ENCODE measurements at places on chromosomes 3 and 15.

DNA sequence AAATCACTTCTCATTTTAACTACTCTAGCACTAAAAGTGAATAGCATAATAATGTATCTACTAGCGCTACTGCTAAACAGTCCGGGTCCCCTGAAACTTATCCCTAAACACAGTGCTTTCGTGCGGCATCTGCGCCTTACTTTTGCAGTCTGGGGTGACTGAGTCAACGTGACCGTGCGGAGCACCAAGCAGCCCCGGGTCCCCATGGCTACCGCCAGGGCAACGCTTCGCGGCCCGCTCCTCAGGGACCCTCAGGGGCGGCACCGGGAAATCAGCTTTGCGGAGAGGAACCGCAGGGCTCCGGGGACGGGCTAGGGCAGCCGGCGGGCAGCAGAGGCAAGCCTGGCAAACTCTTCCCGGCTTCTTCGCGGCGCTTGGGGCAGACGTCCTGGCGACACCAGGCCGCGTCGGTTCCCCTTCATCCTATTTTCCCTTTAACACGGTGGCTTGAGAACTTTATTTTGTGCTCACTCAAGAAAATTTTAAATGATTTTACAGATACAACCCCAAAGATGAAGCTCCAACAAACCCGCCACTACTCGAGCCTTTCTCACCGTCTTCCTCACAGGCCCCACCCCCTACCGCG is 757 bp upstream of the DIPK2A start:
- peak; percentile 45 for DNase-seq

- no peak for DNase-seq
Measured at GRCh38 chr15:39135989-39136388, 444.9 kb upstream of the THBS1 start.

DNA sequence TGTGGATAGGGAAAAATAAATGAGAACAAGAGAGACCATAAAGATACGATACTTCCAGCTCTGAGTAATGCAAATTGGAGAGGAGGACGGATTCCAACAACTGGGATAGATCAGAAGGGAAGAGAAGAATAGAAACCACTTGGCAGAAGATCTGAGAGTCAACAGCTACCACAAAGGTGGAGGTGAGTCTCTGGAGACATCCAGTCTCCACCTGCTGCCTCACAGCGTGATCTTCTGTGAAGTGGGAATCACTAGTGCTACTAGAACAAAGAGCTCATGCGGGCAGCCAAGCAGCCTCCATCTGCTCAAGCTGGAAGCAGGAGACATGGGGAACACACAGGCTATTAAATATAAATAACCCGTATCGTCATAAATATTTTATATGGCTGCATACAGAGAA is 558.5 kb upstream of the CFAP20DC start:
- DNase-seq, result peak; percentile 88

DNA sequence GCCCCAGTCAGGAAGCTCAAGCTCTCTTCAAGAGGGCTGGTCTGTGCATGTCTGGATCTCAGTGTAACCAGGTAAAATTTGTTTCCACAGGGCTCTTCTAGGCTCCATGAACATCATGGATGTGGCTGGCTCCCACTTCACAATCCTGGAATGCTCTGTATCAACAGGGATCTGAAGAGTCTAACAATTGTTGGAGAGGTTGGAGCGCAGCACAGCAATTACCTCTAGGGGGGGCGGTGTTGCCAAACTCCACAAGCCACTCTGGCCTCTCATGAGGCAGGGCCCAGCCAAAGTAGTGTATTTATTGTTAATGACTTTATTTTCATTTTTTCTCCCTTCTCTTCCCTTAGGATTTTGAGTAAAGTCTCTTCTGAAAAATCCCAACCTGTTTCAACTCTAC is 6.1 kb upstream of the EIF2B5 start:
- DNase-seq, result peak; percentile 6

- no peak for DNase-seq
Measured at GRCh38 chr3:156615592-156616173, 58.7 kb upstream of the TIPARP start.

DNA sequence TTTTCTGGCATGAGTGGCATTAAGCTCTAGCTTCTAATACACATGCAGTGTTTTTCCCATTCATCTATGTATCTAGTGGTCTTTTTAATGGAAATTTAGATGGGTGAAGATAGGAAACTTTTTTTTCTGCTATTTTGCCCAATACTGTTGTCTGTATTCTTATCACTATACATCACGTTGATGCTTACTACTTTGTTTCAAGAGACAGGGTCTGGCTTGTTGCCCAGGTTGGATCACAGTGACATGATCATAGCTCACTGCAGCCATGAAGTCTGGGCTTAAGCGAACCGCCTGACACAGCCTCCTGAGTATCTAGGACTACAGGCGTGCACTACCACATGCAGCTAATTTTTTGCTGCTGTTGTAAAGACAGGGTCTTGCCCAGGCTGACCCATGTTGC is 84.6 kb downstream of the PEAK1 start:
- no peak for DNase-seq

DNA sequence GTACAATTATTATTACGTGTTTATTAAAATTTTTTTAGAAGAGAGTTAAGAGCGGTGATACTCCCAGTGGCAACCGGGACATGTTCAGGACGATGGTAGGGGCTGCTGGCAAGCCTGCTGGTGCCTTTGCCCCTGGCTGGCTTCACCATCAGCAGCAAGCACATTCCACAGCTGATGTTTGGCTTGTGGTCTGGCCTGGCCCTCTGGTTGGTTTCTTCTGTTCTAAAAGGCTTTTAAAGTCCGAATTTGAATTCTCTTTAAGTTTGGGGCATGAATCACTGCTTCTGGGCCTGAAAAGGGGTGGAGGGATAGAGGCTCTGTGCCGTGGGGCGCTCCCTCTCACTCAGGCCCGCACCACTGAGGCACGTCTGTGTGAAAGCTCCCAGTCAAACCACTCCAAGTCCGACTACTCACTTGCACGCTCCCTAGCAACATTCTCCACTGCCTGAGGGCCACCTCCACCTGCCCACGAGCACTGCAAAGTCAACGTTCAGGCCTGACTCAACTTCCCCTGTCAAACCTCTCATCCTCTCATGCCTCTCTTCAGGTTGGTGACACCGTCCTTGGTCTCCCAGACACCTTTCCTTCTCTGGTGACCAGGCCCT is 10.1 kb downstream of the ITGA11 start:
- no peak for DNase-seq

DNA sequence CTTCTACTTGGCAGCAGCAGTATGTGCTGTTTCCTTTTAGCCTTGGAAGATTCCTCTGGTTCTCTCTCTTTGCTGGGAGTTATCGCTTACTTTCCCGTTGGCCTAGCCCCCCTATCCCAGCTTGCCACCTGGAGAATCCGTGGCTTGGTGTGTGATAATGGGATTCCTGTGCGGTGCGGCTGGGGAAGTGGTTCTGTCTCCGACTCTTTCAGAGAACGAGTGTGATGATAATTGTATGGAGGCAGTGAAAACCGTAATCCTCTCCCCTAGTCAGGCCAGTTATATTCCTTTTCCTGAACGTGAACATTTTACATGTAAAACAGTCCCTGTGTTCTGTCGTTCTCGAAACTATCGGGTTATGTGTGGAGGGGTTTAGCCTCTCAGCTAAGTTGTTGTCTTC is 300.1 kb upstream of the C2CD4B start:
- DNase-seq, result no peak

GRCh38 chr15:72825829-72826228 is 42.3 kb upstream of the ADPGK start:
- DNase-seq, result no peak

DNA sequence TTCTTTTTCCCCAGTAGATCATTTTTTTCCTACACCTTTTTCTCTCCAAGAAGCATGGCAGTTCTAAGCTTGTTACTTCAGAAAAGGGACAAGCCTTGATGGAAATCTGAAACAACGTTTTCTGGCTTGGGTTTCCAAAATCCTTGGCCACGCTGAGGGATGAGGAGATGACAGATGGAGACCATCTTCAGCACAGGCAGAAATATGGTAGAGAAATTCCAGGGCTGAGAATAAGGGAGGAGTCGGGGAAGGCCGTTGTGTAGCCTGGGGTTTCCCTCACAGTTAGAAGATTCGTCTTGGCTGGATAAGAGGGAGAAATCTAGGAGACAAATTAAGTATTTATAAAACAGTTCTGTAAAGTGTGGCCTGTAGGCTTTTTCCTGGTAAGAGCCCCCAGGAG is 33.9 kb upstream of the STT3B start:
- no peak for DNase-seq

GRCh38 chr15:78425643-78426042 is 12.4 kb upstream of the IREB2 start:
- DNase-seq, result no peak

GRCh38 chr15:94168250-94168649 is 63.1 kb upstream of the MCTP2 start:
- DNase-seq, result no peak

GRCh38 chr15:66592505-66593218 is 26.9 kb upstream of the LCTL start:
- no peak for DNase-seq

- no peak for DNase-seq
Measured at GRCh38 chr15:31609258-31609681, 282.6 kb downstream of the KLF13 start.

DNA sequence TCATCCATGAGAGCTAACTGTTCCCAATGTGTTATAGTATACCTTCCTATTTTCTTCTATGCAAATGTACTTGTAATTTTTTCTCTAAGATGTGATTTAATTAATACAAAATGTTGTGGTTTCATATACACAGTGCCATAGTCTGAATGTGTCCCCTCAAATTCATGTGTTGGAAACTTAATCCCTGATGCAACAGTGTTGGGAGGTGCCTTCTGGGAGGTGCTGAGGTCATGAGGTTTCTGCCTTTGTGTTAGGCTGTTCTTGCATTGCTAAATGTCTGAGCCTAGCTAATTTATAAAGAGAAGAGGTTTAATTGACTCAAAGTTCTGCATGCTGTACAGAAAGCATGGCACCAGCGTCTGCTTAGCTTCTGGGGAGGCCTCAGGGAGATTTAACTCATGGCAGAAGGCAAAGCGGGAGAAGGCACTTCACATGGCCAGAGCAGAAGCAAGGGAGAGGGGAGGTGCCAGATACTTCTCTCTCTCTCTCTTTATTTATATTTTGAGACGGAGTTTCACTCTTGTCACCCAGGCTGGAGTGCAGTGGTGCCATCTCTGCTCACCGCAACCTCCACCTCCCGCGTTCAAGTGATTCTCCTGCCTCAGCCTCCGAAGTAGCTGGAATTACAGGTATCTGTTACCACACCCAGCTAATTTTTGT is 34.7 kb upstream of the BNIP2 start:
- no peak for DNase-seq

DNA sequence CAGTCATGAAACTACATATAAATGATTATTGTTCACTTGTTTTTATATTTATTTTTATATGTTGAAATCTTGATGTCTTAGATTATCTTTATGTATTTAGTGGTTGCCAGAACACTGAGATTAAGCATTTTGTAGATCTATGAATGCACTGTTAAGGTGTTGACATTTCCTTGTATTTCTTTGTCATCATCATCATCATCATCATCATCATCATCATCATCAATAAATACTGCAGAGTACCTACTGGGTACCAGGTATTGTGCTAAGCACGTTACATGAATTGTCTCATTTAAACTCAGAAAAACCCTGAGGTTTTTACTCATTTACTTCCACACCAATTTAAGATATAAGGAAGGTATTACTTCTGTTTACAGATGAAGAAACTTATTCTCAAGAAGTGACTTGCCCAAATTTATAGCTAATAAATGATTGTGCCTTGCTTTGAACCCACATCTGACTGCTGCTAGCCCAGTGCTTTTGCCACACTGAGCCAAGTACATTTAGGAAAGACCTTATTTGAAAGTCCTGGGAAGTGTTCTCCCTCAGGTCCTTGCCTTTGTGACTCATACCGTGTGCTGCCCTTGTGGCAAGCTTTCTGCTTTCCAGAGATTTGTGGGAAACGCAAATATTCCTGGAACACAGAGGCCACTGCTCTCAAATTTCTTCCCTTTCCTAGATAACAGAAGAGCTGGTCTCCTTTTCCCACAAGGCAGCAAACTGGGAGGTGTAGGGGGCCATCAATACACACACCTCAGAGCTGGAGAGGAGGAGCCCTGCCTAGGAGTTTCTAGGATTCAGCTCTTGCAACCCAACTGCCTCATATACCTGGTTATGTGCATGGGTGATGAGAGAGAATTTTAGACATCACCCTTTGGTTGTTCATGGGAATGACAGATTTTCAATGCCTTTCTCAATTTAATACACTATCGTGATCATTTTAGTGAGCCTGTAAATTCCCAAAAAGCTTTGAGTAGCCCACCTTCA is 115.4 kb upstream of the C15orf61 start:
- no peak for DNase-seq

GRCh38 chr3:51712511-51712931 is 5.7 kb downstream of the GRM2 start:
- DNase-seq, result no peak

DNA sequence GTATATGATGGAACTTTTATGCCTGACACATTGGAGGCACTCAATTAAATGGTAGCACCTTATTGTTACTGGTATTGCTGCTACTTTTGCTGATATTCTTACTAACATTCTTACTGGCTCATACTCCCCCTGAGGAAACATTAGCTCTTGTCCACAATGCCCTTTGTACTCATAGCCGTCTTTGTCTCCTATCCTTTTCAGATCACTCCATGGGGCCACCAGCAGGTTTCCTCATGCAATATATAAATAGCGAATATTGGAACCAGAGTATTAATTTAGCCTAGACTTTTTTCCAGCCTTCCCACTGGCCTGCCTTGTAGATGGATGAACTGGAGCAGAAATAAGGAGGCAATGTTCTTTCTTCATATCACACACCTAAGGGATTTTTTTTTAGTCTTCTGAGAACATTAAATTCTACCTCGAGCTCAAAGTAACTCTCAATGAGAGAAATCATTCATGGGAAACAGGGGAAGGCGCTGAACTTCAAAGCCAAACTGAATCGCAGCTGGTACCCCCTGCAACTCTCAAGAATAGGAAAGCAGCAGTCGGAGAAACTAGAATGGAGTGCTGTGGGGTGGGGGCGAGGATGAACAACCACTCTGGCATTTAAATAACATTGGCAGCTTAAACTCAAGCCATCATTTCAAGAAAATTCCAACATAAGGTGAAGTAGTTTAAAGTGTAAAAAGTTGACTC is 300.3 kb downstream of the TAFA4 start:
- no peak for DNase-seq

DNA sequence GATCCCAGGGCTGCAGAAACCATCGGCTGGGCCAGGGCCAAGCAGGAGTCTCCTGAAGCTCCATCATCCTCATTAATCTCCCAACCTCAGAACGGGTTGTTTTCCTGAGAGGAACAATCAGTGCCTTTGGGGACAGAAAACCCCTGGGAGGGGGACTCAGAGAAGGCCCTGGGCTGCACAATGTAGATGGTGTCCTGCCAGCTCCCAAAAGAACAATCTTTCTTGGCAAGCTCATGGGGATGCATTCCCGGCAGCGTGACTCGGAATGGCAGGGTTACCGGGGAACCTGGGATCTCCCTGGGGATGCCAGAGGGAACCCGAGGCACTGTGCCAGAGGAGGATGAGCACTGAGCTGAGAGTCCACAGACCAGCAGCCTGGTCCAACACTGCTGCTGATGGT is 72.1 kb upstream of the ATP2B2 start:
- DNase-seq, result no peak

- no peak for DNase-seq
Measured at GRCh38 chr3:37198996-37199395, 24.6 kb upstream of the LRRFIP2 start.

GRCh38 chr15:41199470-41199869 is 31.1 kb downstream of the EXD1 start:
- no peak for DNase-seq

- DNase-seq, result no peak
Measured at GRCh38 chr15:35470441-35470840, 75.5 kb downstream of the DPH6 start.

GRCh38 chr3:16474216-16474615 is 39.3 kb downstream of the RFTN1 start:
- no peak for DNase-seq
